ENCODE measurements at places on chromosomes 3 and 15.

DNA sequence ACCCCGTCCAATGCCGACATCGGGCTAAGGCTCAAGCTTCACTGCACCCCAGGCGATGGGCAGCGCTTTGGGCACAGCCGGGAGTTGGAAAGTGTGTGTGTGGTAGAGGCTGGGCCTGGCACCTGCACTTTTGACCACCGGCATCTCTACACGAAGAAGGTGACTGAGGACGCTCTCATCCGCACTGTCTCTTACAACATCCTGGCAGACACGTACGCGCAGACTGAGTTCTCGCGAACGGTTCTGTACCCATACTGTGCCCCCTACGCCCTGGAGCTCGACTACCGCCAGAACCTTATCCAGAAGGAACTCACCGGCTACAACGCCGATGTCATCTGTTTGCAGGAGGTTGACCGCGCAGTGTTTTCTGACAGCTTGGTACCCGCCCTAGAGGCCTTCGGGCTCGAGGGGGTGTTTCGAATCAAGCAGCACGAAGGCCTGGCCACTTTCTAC is 1.0 kb downstream of the PDE12 start:
- DNase-seq, result peak; percentile 34

- peak; percentile 83 for DNase-seq
These were observed 58.1 kb upstream of the MEF2A start for GRCh38 chr15:99507504-99508310.

- no peak for DNase-seq
These were observed 78.6 kb downstream of the ADAMTS7 start for GRCh38 chr15:78732634-78733033.

DNA sequence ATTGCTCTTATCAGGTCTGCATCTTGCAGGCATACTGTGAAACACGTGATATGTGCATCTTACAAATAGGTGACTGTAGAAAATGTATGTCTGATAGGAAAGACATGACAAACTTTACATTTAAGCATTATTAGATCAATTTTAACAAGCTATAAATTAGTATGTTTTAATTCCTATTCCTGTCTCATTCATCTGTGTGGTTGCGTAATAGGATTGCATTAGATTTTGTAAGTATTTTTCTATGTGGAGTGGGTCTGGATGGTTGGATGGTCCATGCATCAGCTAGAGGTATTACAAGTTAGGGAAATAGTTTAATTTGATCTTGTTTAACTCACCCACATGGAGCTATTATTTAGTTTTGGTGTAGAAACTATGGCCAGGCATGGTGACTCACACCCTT is 18.8 kb downstream of the ASTE1 start:
- no peak for DNase-seq

DNA sequence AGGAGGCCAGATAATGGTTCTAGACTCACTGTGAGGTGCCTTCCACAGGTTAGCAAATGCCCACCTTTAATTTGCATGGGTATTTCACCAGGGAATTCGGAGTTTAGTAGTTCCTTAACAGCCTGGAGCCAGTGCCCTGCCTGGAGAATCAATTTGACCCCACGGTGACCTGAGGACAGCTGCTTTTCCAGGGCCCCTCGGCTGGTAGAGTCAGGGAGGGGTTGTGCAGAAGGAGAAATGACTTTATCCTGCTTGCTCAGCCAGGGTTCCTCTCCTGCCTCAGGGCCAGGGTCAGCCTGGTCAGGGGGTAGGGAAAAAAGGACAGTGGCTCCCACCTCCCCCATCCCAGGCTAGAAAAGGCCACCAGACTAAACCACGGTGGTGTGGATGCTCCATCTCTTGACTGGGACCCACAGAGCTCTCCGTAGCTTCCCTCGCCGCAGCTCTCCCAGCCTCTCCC is 12.0 kb downstream of the DLL4 start:
- DNase-seq, result no peak

DNA sequence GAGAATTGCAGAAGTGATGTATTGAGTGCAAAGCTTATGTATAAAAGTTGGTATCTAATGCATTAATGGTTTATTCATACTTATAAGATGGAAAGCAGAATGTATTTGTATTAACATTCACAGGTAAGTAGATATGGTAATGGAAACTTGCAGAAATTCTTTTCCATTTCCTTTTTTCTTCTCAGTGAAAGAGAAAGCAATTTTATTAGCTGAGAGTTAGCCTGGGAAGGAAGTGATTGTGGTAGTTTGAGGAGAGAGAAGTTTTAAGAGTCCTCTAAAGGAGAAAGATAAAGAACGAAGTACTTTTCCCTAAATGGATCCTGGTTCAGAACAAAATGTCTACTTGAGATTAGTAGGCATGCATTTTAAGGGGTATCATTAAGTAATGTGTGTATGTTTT is 60.1 kb upstream of the OSTN start:
- DNase-seq, result no peak

- no peak for DNase-seq
These were observed 82.2 kb downstream of the CPN2 start for GRCh38 chr3:194268654-194269512.

- DNase-seq, result no peak
These were observed 48.4 kb upstream of the GRIP2 start for GRCh38 chr3:14588425-14589112.

DNA sequence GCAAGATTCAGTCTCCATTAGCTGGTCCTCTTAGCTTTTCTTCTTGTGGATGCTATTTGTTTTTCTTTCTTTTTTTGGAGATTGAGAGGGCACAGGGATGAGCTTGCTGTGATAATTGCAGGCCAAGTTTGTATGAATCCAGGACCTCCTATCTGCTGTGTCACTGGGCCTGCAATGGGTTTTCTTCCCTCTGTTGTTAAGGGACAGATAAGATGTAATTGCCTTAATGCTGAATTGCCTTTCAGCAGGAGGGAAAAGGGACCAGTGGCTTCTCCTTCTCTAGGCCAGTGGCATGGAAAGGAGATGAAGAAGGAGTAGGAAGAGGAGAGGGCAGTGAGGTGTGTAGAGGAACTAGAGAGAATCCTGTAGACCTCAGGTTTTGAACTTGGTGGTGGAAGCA is 29.9 kb downstream of the PTPRG start:
- DNase-seq, result no peak

DNA sequence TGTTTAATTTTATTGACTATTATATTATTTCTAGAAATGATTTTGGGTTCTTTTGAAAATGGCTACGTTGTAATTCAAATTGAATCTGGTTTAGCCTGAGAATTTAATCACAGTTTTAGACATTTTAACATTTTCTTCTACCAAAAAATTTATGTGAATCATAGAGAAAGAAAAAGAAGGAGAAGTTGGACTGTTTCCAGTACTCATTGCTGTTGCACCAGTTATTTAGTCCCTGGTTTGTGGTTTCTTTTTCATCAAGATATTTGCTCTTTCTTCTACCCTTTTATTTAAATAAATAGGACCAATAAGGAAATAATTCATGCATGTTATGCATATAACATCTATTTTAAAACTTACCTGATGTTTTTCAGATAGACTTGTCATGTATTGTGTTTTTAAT is 1337.1 kb downstream of the ROBO1 start:
- peak; percentile 49 for DNase-seq

DNA sequence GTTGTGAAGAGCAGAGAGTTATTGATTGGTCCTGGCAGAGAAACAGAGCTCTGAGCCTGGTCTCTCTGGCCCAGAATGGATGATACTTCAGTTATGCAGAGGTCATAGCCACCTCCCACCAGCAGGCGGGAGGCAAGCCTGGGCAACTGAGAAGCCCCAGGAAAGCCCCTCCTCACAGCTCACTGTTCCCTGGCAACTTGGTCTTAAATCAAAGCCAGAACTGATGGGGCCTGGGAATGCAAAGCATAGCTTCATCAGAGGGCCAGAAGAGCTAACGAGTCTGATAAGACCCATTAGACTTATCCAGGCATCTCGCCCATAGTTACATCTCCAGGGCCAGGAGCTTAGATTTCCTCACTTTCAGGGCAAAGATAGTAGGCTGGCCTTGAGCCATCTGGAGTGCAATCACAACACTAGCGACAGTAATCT is 5.5 kb upstream of the COLQ start:
- no peak for DNase-seq

GRCh38 chr3:153023896-153024295 is 138.1 kb upstream of the RAP2B start:
- DNase-seq, result no peak

GRCh38 chr3:110006913-110007312 is 669.6 kb upstream of the DPPA4 start:
- no peak for DNase-seq

DNA sequence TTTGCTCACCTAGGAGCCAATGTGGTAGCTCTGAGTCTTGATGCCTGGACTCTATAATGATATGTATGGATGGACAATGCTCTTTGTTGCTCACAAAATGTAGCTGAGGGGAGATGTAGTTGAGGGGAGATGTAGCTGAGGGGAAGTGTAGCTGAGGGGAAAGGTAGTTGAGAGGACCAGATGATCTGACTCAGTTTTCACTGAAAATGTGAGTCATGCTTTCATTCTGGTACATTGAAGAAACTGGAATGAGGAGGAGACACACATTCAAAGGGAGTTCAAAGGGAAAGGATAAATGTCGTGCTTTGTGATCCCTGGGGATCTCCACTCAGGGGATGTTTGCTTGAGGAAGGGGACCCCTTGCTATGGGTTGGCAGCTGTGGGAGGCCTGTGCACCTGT is 302.9 kb upstream of the TRIM42 start:
- DNase-seq, result no peak

DNA sequence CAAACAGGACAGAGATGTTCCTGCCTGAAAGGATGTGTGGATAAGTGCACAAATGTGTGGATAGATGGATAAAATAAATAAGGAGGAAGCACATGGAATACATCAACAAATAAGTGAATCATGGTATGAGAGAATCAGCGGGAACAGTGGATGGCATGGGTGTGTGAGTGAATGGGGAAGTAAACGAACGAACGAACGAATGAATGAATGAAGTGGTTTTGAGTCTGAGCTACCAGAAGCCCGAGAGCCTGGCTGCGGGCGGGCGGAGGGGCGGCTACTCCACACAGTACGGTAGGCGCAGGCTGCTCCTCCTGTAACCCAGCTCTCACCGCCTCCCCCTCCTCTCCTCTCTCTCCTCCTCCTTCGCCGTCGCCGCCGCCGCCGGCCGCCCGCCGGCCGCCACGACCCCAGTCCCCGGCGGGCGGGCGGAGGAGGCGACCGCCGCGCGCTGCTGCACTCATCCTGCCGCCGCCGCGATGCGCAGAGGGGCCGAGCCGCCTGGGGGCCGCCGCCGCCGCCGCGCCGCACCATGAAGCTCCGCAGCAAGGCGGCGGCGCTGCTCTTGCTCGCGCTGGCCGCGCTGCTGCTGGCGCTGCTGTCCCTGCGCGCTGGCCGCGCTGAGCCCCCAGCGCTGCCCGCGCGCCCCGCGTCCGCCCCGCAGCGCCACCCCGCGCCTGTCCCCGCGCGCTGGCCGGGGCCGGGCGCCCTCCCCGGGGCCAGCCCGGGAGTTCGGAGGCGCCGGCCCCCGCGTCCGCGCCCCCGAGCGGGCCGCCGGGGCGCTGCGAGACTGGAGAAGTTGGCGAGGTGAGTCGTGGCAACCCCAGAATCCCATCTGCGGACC is at the start of gene GXYLT2:
Gene GXYLT2, plus strand, starts transcription at position 342 of the 841 bp plus-strand sequence. Its CDS starts 188 bp downstream, at position 530.
- peak; percentile 66 for DNase-seq

DNA sequence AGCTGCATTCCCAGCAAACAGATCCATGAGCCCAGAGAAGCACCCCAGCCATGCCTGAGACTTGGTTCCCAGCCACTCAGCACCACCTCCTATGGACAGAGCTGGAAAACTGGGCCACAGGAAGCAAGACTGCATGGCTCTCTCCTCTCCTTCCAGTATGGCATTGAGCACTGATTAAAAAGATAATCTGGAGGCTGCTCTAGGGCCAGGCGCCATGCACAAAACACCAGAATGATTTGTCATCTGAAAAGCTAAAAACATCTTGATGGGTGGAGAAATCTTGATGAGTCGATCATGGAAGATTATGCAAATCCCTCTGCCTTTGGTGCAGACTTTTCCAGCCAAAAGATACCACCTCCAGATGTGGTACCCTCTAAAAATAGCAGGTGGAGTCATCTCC is 62.7 kb upstream of the MRPS22 start:
- DNase-seq, result peak; percentile 6

DNA sequence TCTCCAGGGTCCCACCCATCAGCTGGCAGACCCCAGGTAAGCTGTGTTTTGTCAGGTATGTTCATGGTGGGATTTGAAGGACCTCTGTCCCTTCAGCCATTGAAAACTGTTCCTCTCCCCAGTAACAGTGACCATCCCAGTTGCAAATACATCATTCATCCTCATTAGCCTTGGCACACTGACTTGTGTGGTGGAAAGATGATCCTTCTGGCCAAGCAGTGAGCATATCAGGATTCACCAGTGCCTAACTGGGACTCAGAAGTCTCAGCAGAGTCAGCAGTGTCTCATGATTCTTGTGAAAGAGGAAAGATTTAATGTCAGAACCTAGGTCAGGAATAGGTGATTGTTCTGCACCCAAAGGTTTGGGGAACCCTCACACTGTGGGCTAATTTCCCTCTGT is 90.2 kb downstream of the DNAJB8 start:
- DNase-seq, result no peak

DNA sequence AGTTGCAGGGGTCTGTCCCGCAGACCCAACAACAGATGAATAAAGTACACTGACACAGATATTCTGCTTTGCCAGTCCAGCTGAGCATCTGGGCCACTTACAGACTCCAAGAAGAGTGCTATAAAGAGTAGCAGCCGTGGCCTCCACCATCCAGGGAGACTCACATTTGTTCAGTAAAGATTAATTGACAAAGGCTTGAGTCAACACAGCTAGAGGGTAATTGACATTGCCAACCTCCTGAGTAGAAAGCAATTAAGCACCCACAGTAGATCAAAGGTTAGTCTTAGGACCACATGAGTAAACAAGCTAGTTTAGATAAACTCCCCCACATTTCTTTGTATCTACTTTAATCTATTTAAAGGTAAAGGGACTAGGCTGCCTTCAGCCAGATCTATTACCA is 16.3 kb upstream of the CRTC3 start:
- DNase-seq, result peak; percentile 38

- peak; percentile 97 for DNase-seq
These were observed 17.3 kb downstream of the ABHD5 start for GRCh38 chr3:43707998-43708397.

DNA sequence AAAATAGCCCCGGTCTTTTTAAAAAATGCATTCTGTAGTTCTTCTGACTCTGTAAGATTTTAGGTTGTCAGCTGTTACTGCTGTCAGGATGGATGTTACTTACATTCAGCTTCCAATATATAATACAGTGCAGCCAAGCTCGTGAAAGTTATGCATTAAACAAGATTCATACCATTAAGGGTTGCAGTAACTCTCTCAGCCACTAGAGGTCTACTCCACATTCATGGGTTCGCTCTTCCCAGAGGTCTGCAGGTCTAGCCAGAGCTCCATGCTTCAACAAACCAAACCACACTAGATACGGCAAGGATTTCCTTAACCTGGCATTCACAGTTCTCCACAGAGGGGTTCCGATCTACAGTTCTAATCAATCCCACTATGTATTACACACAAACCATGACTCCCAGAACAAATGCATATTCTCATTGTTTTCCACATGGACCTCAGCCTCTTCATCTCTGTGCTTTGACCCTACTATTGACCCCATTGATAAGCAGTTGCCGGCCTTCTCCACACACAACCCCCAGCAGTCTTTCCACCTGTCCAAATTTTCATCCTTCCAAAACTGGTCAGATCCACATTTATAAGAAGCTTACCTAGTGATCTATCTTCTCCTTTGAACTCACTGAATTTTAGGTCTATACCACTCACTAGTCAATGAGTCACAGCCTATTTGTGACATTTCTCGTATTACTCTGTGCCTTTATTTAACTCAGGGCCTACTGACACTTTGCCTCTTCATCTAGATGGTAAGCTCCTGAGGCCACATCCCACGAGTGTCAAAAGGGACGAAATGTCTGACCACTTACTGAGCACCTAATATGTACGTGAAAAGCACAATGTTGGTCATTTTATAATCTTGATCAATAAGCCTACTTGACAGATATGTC is 33.7 kb downstream of the RORA start:
- peak; percentile 6 for DNase-seq

- no peak for DNase-seq
These were observed 843.9 kb upstream of the DPPA4 start for GRCh38 chr3:110181226-110181625.
